ENCODE measurements at places on chromosomes 4 and X.

- no peak for DNase-seq
Observed at GRCh38 chrX:118978451-118978850, 4.0 kb downstream of the LONRF3 start.

DNA sequence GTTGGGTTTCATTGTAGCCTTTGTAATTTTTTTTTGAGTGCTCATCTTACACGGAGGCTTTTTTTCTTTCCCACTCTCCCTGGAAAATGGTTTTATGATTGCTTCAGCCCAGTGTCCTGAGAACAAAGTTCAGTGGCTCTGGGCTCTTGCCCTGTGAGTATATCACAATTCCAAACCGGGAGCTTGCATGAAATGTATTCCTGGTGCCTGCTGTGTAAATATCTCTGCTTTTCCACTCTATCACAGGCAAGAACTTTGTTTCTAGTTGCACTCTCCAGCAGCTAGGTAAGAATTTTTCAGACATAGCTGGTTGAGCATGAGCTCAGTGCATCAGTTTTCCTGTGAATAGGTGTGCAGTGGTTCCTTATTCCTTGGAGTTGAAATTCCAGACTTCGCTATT is 60.8 kb downstream of the SUPT20HL2 start:
- no peak for DNase-seq

- DNase-seq, result no peak
Observed at GRCh38 chrX:73481521-73481920, 34.7 kb downstream of the CDX4 start.

- DNase-seq, result no peak
Observed at GRCh38 chr4:122903766-122904288, 18.6 kb downstream of the NUDT6 start.

- DNase-seq, result peak; percentile 96
Observed at GRCh38 chr4:53744446-53745160, 153.3 kb upstream of the LNX1 start.

- DNase-seq, result no peak
Observed at GRCh38 chr4:186939226-186939625, 215.6 kb upstream of the FAT1 start.

GRCh38 chr4:124487651-124488050 is 224.9 kb downstream of the ANKRD50 start:
- no peak for DNase-seq

DNA sequence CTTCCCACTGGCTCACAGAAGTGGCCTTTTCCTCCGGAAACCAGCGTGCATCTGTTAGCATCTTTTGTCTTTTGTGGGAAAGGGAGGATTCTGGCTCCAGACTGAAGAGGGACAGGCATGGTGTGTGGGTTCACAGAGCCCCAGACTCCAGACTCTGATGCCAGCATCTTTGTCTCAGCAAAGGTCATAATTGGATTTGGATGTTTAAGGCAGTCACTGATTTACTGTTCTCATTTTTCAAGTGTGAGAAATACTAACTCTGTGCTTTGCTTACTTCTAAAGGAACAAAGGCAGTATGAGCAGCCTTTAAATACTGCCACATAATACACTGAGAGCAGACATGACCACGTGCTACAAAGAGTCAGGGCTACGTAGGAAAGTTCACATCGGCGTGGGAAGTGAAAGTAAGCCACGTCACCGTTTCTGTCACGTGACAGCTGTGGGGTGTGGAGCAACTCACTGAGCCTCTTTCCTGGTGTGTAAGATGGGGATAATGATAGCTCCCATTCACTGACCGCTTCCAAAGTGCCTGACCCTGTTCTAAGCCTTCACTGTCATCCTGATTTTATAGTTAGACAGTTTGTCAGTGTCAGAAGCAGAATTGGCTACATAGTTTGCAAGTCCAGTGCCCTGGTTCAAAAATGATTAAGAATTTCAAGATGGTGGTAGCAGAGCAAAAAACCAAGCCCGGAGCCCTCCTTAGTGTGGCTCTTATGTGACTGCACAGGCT is 24.8 kb upstream of the TMSB4X start:
- DNase-seq, result peak; percentile 61

DNA sequence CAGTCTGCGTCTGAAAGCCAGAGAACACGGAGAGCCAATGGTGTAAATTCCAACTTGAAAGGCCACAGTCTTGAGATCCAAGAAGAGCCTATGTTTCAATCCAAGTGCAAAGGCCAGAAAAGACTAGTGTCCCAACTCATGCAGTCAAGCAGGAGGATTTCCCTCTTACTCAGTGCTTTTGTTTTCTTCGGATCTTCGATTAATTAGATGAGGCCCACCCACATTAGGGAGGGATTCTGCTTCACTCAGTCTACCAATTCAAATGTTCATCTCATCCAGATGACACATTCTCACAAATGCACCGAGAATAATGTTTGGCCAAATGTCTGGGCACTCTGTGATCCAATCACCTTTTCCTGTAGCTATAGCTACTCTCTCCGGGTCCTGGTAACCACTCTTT is 91.5 kb upstream of the S100G start:
- DNase-seq, result no peak
